Cortex of kidney (tissue), 1 donor: ENCODE measurements at places on chromosomes 4 and X.

- no peak for DNase-seq
Observed at GRCh38 chrX:136627409-136627808, 20.5 kb upstream of the CD40LG start.

- DNase-seq: no peak
Observed at GRCh38 chr4:168511780-168512489, 15.1 kb downstream of the PALLD start.

DNA sequence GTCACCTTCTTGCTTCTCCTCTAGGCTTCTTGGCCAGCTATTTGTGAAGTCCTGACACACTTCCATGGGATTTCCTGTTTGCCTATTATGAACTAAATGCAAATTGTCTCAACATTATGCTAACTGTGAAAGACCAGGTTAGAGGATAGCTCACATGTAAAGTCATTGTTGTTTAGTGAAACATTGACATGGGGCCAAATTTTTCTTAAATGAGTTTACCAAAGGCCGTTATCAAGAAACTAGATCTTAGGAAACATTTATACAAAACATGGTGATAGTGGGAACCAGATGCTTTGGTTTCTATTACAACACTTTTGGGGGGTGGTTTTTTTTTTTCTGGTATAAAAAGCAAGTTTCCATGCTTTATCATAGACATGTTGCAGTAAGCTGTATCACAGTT is 466.8 kb upstream of the FAM241A start:
- DNase-seq: no peak

DNA sequence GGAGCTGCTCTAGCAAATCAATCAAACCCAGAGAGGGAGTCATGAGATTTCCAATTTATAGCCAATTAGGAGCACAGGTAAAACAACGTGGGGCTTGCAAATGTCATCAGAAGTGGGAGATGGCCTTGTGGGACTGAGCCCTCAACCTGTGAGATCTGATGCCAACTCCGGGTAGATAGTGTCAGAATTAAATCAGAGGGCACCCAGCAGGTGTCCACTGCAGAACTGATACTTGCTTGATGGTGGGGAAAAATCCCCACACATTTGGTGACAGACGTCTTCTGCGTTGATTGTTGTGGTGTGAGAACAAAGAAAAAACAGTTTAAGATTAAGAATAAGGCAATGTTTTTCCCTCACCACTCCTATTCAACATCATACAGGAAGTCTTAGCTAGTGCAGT is 1402.8 kb downstream of the RAPGEF2 start:
- no peak for DNase-seq

- DNase-seq: no peak
Observed at GRCh38 chrX:95903490-95903889, 781.2 kb upstream of the DIAPH2 start.

DNA sequence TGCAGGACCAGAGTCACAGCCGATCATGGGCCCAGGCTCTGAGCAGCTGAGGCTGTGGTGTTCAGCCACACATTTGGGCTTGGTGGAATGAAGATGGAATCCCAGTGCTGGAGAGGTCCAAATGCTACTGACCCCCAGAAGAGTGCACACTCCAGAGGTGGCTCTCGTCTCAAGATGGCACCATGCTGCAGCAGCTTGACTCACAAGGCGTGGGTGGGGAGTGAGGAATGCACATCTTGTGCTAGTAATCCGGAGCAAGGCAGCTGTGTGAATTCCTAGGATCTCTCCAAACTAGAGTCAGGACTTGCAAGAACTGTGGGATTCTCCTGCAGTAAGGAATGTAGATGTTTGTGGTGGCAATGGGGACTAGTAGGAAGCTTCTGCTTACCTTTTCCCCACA is 28.7 kb downstream of the RAB28 start:
- no peak for DNase-seq

DNA sequence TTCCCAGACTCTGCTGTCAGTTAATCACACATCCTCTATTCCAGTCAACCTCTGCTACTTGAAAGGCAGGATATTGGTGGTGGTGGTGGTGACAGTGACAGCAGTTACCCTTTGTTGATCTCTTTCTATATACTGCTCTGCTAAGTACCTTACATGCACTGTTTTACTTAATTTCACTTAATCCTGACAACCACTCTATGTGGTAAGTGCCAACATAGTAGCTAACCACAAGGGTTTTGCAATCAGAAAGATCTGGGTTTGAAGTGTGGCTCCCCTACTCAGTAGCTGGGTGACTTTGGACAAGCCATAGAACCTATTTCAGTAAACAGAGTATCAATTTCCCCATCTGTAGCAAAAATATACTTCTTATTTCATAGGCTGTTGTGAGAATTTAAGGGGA is 24.2 kb upstream of the F9 start:
- no peak for DNase-seq

- DNase-seq: no peak
Observed at GRCh38 chr4:151043803-151044515, 28.9 kb upstream of the LRBA start.

DNA sequence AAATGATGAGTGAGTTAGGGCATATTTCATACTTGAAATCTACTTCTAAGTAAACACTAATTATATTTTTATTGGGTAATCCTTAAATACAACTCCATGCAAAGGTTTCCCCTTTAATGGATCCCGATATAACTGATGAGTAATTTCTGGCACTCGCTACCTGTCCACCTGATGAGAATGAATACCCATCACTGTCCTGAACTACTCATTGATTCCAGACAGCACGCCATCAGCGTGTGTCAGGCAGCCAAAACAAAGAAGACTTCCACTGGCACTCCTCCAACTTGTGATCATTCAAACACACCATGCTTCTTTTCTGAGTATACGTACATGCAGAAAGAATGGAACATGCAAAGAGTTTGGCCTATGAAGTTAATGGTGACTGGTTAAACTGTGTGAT is 69.4 kb downstream of the HCCS start:
- DNase-seq: no peak

DNA sequence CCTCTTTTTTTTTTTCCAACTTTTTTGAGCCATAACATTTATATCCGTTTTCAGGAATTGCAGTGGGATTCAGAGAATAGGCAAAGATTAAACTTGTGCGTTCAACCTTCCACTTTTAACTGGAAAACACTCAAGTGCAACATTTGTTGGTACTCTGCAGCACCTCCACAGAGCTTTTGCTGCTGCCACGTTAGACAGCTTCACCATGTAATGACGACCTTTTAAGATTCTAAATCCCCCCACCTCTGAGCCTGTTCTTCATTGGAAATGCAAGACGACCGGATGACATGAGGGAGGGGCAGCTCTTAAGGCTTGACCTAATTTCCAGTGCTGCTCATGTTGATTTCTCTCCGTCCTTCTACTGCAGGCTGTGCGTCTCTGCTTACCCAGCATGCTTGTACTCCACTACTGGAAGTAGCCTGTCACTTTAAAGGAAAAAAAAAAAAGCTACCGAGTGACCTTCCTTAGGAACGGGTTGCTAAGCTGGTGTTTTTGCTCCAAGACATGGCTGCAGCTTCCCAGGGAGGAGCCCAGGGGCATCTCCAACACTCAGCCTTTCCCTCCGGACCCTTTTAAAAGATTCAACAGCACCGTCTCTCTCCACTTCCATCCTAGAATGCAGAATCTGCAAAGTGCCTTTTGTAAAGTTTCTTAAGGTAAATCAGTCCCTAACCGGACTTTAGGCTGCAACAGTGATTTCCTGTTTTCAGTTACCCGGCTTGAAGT is at the start of gene CC2D2A:
TSS of gene CC2D2A (plus strand) at position 481 of the 726 bp plus-strand sequence. CDS start 6,051 bp downstream, outside the sequence.
- DNase-seq: no peak

GRCh38 chr4:188396037-188396436 is 256.8 kb downstream of the TRIML1 start:
- DNase-seq: no peak

GRCh38 chr4:149896432-149896831 is 80.8 kb upstream of the IQCM start:
- DNase-seq: no peak

- no peak for DNase-seq
Observed at GRCh38 chrX:65009459-65009858, 33.2 kb upstream of the ZC4H2 start.

DNA sequence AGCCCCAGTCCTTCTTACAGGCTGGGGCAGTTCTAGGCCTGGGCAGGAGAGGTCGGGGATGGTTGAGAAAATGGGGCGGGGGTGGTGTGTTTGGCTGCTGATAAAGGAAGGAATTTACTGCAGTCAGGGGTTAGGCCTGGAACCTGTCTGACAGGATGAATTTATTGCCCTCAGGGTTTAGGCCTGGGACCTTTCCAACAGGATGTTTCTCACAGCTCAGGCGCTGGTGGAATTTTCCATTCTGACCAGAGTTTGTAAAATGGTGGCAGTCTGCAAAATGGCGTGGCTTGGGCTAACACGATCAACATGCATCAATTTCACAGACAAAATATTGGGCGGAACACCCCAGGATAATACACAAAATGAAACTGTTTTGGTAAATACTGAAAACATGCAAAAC is 83.5 kb upstream of the SPIN4 start:
- no peak for DNase-seq

DNA sequence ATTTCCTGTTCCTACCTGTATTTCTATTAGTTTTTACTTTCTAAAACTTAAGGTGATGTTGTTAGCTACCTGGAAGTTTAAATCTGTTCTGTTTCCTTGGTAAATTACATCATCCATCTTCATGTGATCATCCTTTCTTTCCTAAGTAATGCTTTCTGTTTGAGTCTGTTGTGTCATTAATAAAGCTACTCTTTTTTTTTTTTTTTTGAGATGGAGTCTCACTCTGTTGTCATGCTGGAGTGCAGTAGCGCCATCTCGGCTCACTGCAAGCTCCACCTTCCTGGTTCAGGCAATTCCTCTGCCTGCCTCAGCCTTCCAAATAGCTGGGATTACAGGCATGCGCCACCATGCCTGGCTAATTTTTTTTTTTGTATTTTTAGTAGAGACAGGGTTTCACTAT is 73.3 kb downstream of the FIP1L1 start:
- DNase-seq: no peak

DNA sequence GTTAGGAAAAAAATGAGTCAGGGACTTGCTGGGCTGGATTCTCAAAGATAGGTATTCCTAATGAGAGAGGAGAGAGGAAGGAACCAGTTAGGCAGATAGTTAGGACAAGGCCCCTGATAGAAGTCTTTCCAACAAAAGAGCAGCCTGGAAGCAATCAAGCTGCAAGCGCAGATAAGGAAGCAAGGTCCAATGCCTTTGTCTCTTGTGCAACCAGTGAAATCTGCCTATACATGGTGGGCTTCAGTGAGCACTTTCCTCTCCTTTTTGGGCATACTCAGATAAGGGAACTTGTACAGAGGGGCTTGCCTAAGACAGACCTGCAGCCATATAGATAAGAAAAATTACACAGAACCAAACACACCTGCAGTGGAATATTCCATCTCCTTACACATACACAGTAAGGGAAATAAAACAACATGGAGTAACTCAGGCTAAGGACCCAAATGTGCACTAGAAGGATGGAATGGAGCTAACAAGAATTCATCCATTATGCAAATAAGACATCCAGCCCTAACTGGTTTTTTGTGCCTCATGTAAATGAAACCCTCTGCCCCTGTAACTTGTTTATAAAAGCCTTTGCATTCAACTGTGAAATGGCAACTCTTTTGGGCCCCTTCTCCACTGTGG is 68.8 kb downstream of the PCDH18 start:
- no peak for DNase-seq

DNA sequence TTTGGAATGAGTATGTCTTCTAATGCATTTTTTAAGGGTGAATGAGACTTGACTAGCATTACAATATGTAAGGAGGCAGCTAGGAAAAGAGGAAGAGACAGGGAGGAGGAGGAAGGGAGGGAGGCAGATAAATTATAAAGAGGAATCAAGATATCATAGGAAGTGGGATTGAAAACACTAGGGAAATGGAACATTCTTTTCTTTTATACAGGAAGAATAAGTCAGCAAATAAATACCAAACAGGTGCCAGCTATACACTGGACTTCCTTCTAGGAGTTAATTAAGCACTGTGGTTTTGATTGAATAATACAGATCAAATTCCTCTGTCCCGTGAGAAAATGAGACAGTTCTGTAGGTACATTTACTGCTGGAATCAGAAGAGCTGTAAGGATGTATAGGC is 78.6 kb downstream of the PACRGL start:
- no peak for DNase-seq

GRCh38 chr4:158005021-158005420 is 167.8 kb downstream of the GASK1B start:
- DNase-seq: no peak

GRCh38 chr4:105036991-105037390 is 109.7 kb upstream of the TET2 start:
- no peak for DNase-seq

DNA sequence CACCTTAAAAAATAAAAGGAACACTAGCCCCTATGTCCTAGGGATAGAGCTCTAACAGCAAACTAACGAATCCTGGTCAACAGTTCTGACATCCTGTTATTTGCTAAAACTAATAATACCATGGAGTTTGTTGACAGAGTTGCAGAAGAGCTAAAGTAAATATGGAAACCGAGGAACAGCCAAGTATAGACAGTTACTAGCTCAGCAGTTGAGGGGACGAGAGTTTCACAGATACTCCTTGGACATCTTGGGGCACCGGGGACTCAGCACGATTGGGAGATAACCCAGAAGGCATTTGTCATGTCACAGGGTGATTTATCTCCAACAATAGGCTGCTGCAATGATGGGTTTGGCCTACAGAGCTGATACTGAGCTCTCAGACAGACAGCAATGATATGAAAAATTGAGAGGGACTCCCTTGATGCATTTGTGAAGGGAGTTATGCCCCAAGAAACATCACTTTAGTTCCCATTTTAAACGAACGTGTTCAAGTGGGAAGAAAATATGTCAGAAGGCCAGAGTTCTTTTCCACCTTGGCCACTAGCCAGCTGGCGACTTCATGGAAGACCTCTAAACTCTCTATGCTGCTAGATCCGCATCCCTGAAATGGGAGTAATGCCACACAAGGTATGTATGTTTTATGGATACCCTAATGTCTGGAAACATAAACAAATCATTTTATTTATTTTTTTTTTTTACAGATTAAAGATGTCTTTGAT is 48.6 kb downstream of the TSC22D3 start:
- DNase-seq: no peak

- no peak for DNase-seq
Observed at GRCh38 chr4:54516556-54517215, 141.1 kb upstream of the KIT start.

DNA sequence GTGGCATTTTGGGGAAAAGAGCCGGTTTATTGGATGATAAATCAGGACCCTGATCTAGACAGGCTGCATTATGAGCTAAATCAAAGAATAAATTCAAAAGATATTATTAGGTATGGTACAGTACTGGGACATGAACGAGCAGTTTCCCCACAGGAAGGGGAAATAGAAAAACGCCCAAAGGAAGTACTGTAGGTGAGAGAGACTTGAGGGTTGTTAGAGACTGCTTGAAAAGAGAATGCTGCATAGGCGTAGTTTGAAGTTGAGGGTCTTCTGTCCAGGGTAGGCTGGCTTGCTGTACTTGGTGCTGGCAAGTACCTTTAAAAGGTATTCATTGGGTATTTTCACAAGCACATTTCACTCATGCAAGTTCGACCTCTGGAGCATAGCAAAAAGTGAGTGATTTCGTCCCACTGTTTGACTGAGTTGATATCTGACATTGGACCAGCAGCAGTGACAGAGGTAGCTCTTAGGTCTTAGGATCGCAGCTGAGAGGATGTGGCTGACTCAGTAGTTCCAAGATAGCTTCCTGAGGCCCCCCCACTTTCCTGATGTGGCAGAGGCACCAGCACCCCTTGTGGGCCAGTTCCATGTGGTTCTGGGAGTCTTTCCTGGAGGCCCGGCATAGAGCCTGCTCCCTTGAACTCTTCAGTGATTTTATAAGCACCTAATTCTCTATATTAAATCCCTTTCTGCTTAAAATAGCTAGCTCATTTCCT is 64.3 kb downstream of the TMEM131L start:
- no peak for DNase-seq
